ELF-1 (cell line): ENCODE measurements at places on chromosomes 11 and 22.

DNA sequence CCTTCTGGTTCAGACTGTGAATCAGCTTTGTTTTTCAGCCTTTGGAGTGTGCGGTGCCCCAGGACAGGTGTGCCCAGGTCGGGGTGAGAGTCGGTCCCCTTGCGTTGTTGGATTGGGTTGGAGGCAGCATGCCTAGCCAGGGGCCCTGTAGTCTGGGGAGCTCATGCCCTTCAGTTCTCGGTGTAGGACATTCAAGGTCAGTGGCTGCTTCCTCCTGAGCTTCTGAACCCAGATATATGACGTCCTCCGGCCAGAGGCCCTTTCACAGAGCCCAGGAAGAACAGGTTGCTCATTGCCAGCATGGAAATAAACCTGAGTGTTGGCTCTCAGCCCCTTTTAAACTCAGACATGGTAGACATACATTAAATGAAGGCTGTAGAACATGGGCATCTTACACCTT is 2.7 kb downstream of the CSRP3 start:
- no peak for DNase-seq

DNA sequence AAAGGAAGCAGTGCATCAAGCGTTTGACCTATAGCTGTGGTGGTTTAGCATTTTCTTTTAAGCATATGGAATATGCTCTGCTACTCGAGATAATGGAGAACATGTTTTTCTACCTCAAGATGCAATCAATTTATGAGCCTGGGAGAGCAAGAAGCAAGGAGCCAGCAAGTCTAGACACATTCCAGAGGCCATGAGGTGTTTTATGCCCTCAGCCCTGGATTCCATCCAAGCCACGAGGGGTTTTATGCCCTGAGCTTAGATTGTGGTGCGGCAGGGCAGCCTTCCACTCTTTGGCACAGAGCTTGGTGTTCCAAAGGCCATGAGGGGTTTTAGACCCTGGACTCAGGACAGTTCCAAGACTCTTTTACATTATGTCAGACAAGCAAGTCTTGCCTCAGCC is 11.7 kb upstream of the DNAJB13 start:
- DNase-seq = no peak

DNA sequence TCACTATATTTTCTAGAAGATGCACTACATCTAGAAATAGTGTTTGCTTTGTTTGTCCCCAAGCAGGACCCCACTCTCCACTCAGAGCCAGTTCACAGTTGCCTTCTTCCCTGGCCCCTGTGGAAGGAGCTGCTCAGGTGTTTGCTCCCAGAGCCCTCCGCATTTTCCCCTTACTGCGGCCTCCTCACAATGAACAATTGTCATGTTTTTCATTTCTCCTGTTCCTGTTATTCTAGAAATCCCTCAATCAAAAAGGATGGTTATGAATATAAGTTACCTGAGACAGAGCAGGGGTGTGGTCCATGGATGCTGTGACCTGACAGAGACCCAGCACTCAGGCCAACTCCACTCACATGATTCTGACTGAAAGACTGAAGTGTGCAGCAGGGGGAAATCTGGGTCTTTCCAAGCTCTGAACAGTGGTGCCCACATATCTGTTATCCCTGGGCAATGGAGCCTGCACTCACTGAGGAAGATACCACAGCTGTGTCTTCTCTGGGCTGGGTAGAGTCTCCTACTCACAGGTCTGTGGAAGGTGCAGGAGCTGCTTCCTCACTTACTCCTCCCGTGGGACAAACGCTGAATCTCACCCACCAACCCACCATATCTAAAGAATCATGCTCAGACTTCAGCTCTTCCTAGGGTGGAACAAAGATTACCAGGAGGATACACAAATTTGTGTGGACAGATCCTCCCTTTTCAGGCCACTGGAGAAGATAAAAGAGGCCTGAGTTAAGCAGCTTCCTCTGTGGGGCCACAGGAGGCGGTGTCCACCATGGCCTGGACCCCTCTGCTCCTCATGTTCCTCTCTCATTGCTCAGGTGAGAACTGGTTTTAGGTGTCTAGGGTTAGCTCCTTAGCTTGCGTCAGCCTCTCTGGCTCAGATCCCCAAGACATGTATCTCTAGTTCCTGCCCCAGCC is 87.1 kb upstream of the TOP3B start:
- DNase-seq = no peak

DNA sequence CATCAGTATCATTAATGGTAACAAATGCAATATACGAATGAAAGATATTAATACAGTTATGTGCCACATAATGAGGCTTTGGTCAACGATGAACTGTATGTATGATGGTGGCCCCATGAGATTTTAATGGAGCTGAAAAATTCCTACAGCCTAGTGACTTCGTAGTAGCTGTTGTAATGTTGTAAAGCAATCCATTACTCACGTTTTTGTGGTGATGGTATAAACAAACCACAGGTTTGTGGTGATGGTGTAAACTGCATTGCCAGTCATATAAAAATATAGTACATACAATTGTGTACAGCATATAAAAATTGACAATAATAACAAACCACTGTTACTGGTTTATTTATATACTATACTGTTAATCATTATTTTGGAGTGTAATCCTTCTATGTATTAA is 27.4 kb upstream of the GRIA4 start:
- no peak for DNase-seq

DNA sequence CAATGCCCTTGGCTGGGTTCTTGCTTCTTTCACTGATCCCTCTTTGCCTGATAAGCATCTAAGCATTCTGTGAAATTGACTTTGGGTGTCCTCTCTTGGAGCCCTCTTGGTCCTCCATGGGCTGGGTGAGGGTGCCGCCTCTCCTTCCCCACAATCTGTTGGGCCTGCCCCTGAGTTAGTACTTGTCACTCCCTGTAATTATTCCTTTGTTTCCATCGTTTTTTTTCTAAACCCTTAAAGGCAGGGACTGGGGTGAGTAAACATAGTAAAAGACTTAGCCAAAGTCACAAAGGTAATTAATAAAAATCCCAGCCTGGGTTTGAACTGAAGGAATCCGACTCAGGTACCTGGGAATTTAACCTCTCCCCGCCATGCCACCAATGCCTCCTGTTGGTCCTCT is 188.1 kb downstream of the MYO18B start:
- DNase-seq = no peak

- DNase-seq = no peak
Measured at GRCh38 chr22:20106849-20107237, 9.1 kb upstream of the RANBP1 start.

- no peak for DNase-seq
Measured at GRCh38 chr11:33389635-33390034, 132.5 kb downstream of the HIPK3 start.

DNA sequence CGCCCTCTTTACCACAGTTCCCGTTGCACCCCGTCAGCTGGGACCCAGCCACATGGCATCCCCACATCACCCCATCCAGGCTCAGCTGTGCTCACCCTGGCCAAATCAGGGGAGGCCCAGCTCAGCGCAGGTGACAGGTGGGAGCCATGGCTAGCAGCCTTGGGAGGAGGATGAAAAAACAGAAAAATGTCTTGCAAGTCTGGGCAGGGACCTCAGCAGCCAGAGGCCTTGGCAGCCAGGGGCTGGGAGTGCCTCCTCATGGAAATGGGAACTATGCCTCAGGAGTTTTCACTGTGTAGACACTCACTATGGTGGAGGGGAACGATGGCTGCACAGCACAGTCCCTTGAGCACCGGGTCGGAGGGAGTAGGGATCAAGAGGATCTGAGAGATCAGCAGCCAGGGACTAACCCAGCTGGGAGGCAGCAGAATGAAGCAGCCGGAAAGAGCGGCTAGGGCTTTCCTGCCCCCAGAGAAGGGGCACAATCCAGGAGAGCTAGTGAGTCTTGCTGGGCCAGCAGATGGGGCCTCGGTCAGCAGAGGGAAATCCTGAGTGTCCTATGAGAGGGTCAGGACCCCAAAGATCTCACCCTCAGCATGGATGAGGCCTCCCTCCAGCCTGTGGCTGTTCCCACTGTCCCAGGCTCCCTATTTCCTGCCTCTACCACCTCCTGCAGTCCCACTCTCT is 6.2 kb upstream of the FTH1 start:
- DNase-seq = peak; percentile 21

GRCh38 chr11:45095691-45096010 is 50.8 kb upstream of the PRDM11 start:
- no peak for DNase-seq
